Large intestine (tissue), 12 donors: ENCODE measurements at places on chromosomes 4 and X. TPM values are rescaled to one million over a fixed set of nuclear protein-coding genes. Genes with fewer than 3 reads are reported as not detected.

DNA sequence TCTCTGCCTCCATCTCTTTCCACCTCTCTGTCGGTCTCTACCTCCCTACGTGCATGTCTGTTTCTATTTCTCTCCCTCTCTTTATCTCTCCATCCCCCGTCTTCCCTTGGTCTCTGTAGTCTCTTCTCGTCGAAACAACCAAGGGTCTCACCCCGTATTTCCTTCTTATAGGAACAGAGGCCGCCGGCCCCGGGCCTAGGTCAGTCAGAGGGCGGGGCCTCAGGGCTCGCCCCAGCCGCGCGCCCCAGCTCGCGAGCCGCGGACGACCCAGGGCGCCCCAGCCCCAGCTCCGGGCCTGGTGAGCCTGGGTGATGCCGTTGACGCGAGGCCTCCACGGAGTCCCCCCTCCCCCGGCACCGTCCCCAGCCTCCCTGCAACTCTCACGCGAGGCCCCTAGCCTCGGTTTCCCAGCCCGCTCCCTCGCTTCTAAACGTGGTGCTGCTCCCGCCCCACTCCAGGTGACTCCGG, 6.6 kb downstream of the TIMM17B start:
- DNase-seq: no peak

DNA sequence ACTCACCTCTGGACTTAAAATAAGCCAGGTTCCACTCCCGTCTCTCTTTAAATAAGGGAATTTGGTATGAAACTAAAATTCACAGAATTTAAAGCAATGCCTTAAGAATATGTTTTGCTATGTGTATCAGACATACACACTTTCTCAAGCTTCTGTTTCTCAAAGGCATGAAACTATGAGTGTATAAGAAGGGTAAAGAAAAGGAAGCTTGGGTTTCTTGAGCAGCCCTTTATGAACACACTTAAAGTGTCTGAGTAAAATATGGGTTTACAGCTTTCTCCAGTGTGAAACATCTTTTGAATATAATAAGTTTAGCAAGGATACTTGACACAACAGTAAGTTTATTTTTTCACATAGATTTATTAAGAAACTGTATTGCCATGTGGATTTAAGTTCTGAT, 370.5 kb downstream of the TMA16 start:
- DNase-seq: no peak

- DNase-seq: no peak
Measured at GRCh38 chr4:101155368-101155767, 192.0 kb downstream of the PPP3CA start.

DNA sequence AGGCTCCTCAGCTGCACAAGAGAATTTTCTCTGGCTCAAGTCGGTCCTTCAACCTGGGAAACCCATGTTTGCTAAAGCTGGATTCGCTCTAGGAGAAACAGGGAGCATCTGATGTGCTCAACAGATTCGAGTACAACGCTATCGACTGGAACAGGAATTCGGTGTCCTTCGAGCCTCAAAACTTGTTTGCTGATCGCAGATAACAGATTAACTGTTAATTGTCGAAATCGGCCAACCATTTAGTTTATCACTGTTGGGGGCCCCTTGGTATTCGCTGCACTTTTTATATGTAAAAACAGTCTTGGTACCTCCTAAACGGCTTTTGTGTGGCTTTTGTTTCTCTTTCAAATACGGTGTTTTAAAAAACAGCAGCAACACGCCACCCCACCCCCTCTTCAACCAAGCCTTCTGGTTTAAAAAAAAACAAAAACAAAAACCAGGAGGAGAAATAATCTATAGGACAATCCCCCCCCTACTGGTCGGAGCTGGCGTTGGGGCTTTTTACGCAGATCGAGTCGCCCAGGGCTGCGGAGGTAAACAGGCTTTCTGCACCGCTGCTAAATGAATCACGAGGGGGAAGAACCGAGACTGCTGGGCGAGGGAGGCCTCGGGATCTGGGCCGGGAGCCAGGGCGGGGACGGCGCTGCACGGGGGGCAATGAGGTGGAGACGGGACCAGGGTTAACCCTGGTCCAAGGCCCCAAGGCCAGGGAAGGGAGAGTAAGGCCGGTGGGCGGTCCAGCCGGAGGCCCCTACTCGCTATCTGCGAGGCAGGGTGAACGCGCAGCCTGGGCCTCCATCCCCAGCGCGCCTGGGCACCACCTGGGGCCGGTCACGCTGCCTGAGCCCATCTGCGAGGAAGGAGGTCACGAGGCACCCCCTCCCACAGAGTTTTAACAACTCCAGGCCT, 71.7 kb upstream of the BCOR start:
- peak; percentile 73 for DNase-seq

DNA sequence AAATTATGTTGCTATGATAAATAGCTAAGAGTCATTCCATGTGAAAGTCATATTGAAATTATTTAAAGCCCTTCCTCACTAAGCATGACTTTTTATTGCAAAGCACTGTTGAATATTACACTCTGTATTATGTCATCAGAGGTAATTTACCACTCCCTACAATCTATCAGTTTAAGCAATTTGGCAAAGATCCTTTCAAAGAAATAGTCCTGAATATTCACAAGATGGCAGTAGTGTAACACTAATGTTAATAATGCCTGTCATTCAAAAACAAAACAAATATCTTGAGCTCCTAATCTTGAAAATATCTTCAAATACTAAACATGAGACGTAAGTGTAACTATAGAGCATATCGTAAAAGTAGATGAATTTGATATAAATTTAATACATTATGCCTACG, 208.6 kb upstream of the TECRL start:
- DNase-seq: no peak

SPANXD gene
- polyA plus RNA-seq: not detected

DNA sequence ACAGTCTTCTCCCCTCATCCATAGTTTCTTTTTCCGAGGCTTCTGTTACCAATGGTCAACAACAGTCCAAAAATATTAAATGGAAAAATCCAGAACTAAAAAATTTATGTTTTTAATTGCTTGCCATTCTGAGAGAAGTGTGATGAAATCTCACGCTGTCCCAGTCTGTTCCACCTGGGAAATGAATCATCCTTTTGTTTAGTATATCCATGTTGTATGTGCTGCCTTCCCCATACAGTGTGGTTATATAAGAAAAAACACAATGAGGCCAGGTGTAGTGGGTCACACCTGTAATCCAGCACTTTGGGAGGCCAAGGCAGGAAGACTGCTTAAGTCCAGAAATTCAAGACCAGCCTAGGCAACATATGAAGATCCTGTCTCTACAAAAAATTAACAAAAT, 161.6 kb downstream of the CHIC2 start:
- no peak for DNase-seq

- no peak for DNase-seq
Measured at GRCh38 chrX:97637289-97637688, 753.6 kb downstream of the RPA4 start.

DNA sequence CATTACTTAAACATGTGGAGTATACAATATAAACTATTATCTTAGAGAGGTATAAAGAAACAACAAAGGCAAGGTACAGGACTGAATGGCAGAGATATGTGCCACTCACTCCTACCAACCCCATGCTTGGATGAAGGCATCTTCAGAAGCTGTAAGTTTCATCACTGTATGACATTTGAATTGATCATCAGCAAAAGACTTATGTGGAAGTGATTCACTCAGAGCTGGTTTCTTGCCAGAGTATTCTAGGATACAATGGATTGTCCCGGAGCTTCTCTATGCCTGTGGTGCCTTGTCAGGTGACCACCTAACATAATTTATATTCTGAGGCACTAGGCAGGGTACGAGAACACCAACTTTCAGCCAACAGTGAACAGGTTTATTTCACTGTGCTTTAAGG, 392.2 kb downstream of the PPP1R2C start:
- DNase-seq: no peak

DNA sequence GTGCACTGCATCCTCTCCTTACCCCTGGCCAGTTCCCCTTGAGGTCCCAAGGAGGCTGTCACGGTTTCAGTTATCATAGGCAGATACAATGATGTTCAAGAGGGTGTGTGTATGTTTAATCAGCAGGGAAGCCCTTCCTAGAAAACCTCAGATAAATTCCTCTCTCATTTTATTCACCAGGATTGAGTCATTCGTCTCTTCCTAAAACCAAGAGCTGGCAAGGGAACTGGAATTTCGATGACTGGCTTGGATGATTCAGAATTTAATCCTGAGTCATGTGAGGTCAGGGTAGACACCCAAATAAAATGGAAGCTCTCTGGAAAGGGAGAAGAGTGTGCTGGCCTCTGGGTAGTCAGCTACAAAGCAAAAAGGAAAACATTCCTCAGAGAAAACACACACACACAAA, 106.2 kb upstream of the RAPGEF2 start:
- DNase-seq: no peak

GRCh38 chrX:92247076-92247475, 467.9 kb downstream of the PCDH11X start:
- no peak for DNase-seq
